Brain (organoid and tissue), 16 donors: ENCODE measurements at places on chromosomes 4 and X.

DNA sequence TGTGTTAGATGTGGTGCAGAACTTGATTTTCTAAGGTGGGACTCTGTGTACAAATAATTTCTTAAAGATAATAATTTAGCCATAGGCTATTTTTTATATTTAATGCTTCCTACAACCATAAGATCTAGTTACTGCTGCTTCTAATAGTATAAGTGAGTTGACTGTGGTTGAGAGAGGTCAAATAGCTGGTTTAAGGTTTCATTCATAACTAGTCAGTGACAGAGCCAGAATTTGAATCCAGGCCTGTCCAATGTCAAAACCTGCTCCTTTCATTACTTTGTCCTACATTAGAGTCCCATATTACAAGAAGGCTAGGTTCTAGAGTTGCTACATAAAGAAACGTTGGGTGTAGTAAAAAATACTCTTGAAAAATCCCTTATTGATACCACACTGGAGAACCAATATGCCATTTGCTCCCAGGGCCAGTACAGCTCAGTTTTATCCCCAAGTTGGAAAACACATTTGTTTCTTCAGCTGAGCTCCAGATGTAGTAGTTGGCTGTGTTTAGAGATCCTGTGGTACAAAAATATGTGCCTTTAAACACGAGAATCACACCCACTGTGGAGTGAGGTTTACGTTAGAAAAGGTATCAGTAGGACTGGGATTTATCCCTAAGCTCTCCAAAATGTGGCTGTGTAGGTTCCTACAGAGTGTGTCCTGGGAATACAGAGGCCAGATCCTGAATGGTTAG lies 84.3 kb downstream of the REPS2 start:
- DNase-seq: no peak

DNA sequence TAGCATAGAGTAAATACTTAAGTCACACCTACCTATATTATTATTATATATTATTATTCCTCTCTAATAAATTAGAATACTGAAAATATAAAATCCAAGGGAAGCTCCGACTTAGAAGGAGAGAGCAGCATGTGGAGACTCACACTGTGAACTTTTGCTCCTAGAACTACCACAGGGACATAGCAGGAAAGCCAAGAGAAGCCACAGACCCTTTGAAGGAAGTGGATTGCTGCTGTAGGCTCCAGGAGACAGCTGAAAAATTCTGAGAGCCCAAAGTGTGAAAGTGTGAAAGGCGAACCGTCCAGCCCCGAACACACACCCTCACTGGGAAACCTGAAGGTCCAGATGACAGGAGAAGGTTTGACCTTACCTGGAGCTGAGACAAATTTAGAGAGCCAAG lies 177.0 kb downstream of the FAM13A start:
- no peak for DNase-seq

DNA sequence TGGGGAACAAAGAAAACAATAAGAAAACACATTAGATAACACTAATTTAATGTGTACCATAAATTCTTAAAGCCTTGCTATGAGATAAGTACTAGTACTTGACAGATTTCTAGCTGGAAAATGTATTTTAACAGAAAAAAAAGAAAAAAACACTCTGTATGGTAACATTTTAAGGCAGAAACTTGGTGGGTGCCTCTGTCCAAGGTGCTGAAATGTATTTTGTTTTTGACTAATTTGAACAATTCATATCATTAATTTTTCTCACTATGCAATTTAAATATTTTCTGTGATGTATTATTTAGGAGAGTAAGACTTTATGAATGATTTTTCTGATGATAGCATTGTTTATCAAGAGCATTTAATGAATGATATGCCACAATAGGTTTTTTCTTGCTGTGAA lies 107.5 kb downstream of the GABRG1 start:
- DNase-seq: no peak

GRCh38 chrX:120419463-120419862 lies 49.6 kb downstream of the LAMP2 start:
- no peak for DNase-seq

DNA sequence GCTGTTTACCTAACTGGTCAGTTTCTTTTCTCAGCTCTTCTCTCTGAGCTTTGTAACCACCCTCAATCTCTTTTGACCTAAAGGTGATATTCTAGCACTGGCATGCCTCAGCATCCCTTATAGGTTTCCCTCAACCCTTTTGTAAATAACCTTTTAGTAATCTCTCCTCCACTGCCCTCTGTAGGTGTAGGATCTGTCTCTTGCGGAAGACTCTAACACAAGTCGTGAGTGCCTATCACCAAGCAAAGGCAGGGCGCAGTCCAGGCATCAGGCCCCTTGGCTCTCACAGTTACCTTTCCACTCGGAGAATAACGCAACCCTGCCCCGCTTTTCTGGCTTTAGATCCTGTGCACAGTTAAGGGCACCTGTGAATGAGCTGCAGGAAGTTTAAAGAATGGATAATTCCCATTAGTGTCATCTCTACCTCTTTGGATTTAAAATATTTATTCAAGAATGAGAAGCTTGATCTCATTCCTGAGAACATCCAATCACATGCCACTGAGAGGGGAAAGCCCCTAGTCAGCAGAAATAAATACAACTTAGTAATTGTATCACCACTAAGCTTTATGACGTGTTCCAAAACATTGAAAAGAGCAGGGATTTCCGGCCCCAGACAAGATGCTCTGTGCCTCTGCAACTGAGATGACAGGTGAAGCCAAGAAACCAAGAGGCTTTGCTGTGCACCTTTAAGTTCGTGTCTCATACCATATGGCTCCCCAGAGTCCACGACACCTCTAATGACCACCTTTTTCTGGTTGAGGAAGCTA lies 58.8 kb downstream of the SPINK2 start:
- no peak for DNase-seq
